ENCODE measurements at places on chromosomes 4 and X.

- DNase-seq = no peak
Observed at GRCh38 chr4:41944089-41944488, 8.9 kb downstream of the TMEM33 start.

DNA sequence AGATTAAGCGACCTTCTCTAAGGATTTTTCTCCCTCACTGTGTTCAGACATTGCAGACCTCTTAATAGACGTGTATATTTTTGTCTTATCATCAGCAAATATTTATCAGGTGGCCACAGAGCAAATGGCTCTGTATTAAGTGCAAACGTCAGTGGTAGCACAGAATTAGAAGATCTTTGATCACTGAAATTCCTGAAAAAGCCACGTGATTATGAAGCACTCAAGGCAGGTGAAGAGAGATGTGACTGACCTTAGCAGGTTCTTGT is 105.9 kb upstream of the TBC1D9 start:
- DNase-seq = no peak

GRCh38 chrX:133414406-133415275 is 648 bp downstream of the GPC4 start:
- DNase-seq = no peak

- DNase-seq = no peak
Observed at GRCh38 chr4:67092351-67092750, 453.0 kb downstream of the CENPC start.

DNA sequence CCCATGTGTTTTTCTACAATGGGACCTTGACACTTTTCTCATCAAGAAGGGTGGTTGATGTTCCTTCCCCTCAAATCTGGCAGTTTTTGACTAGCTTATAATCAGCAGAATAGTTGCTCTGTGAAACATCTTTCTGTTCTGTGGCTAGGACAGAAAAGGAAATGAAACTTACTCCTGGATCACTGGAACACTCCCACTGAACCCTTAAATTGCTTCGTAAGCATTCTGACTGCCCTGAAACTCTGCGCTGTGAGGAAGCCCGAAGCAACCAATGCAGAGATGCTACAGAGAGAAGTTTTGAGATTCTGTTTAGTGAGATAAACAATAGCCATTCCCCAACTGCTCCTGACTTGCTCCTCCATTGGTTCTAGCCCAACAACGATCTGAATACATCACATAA is 602.2 kb downstream of the CENPC start:
- no peak for DNase-seq

GRCh38 chr4:155795991-155796390 is 37.2 kb downstream of the GUCY1B1 start:
- no peak for DNase-seq

- DNase-seq = no peak
Observed at GRCh38 chrX:114047558-114047957, 536.3 kb upstream of the HTR2C start.

GRCh38 chr4:173307778-173308177 is 26.4 kb downstream of the HMGB2 start:
- no peak for DNase-seq

GRCh38 chrX:134619838-134620237 is 38.4 kb downstream of the PLAC1 start:
- DNase-seq = no peak

- no peak for DNase-seq
Observed at GRCh38 chr4:17721496-17722355, 59.7 kb downstream of the FAM184B start.

DNA sequence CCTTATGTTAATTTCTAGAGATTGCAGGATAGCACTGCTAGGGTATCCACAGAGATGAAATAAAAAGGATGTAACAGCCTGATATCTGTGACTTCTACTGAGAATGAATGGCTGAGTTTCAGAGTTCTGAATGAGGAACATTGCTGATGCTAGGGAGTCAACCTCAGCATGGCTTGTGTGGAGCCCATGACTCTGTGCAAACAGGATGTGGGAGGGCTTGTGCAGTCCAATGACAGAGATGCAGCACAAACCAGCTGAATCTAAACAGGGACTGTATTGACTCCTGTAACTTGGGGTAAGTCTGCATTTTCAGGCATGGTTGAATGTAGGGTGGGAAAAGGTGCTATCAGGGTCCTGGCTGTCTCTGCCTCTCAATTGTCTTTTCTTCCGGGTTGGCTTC is 5.3 kb upstream of the RASL11B start:
- no peak for DNase-seq

DNA sequence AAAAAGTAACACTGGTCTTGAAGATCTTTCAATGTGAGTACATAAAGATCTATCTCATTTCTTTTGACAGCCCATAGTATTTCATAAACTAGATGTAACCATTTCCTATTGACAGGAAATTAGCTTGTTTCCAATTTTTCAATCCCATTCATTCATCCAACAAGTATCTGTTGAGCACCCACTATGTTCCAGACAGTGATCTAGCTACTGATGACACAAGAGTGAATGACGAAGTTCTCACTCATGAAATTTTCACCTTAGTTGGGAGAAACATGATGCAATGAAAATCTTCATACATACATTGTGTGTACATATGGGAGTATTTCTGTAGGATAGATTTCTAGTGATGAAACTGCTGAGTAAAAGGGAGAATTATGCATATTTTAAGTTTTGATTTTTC is 1.7 kb downstream of the CD38 start:
- DNase-seq = no peak

DNA sequence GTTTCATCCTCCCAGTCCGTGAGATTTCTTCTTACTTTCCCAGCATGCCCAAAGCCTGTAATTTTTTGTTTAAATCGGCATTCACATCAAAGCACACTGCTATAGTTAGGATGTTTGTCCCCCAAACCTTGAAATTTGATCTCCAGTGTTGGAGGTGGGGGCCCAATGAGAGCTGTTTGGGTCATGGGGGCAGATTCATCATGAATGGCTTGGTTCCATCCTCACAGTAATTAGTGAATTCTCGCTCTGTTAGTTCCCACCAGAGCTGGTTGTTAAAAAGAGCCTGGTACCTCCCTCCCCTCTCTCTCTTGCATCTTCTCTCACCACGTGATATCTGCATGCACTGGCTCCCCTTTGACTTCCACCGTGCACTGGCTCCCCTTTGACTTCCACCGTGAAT is 40.5 kb upstream of the PGRMC2 start:
- DNase-seq = no peak

GRCh38 chr4:21083413-21083812 is 383.2 kb downstream of the PACRGL start:
- no peak for DNase-seq

- DNase-seq = no peak
Observed at GRCh38 chr4:153211986-153212728, 7.9 kb downstream of the TRIM2 start.

GRCh38 chr4:4443821-4444220 is 56.9 kb downstream of the NSG1 start:
- DNase-seq = no peak

- DNase-seq = no peak
Observed at GRCh38 chrX:103413705-103414387, 37.5 kb downstream of the BEX3 start.

GRCh38 chr4:153556435-153556815 is 90.3 kb downstream of the TMEM131L start:
- DNase-seq = no peak
